ENCODE measurements at places on chromosomes 4 and X. TPM values are rescaled to one million over a fixed set of nuclear protein-coding genes. Genes with fewer than 3 reads are reported as not detected.
A peak's percentile ranks its signal among the peaks of the same experiment; 100 is the strongest.

DNA sequence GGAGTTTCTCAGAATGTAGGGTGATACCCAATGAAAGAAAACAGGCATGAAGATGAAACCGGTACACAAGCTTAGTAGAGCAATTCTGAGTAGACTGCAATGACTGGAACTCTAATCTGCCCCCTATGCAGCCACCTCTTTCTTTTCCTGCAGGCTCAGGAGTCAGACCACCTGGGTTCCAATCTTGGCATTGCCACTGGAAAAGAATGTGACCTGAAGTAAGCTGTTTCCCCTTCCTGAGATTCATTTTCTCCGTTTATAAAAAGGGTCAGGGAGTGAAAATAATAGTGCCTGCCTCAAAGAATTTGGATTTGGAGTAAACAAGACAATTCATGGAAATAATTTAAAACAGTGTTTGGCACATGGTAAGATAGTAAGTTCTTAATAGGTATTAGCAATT, 1464.0 kb downstream of the PCDH7 start:
- no peak for DNase-seq

DNA sequence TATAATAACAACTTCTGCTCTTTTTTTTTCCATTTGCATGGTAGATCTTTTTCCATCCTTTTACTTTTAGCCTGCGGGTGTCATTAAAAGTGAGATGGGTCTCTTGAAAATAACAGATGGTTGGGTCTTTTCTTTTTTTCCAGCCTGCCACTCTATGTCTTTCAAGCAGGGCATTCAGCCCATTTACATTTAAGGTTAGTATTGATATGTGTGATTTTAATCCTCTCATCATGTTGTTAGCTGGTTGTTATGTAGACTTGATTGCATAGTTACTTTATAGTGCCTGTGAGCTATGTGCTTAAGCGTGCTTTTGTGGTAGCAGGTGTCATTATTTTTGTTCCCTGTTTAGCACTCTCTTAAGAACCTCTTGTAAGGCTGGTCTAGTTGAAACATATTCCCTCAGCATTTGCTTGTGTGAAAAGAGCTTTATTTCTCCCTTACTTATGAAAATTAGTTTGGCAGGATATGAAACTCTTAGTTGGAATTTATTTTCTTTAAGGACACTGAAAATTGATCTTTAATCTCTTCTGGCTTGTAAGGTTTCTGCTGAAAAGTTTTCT, 326.1 kb downstream of the SH3BGRL start:
- no peak for DNase-seq

GRCh38 chr4:5999356-5999755, 18.9 kb downstream of the C4orf50 start:
- no peak for DNase-seq

DNA sequence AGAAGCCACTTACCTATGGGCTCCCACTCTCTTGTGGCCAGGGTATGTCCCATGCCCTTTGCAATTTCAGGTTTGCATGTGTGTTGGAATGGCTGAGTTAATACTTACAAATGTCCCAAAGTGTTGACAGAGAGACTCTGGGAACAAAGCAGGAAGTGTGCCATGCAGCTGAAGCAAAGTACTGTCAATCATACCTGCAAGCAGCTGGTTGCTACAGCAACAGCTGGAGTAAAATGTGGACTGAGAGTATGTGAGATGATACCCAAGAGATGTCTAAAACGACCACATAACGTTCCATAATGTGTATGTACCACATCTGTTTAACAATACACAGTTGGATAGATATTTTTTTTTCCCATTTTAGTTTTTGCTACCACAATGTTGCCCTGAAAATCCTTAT, 82.8 kb upstream of the CAMK2D start:
- DNase-seq = no peak

GRCh38 chr4:813900-814299, 12.0 kb downstream of the CPLX1 start:
- DNase-seq = no peak

- no peak for DNase-seq
Measured at GRCh38 chrX:121405826-121406225, 358.4 kb downstream of the GLUD2 start.

GRCh38 chr4:25697516-25697915, 41.9 kb downstream of the SLC34A2 start:
- DNase-seq = no peak

DNA sequence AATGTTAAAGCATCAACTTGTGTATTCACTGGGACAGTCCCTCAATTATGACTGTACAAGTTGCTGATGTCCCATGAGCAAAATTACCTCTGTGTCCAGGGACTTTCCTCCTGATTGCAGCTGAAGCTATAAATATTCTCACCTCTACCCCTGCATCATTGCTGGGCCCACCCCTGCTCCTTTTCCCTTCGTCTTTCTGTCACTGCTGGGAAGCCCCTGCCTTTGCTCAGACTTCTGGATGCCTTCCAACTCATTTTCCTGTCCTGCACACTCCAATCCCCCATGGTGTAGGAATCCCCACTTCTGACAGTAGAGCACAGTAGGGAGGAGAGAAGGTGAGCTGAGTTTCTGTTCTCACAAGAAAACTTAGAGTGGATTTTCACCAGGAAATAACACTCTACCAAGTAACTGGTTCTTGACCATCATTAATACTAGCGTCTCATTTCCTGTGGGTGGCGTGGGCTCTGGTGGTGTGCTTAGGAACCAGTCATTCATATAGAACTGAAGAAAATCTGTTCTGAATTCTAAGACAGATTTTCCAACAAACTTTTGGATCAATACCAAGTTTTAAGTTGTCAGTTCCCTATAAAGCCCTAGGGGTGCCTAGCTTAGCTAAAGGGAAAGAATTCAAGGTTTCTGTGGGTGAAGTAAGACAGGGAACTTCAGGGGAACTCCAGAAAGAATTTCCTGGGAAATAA, 136.2 kb upstream of the MED14 start:
- peak; percentile 37 for DNase-seq

DNA sequence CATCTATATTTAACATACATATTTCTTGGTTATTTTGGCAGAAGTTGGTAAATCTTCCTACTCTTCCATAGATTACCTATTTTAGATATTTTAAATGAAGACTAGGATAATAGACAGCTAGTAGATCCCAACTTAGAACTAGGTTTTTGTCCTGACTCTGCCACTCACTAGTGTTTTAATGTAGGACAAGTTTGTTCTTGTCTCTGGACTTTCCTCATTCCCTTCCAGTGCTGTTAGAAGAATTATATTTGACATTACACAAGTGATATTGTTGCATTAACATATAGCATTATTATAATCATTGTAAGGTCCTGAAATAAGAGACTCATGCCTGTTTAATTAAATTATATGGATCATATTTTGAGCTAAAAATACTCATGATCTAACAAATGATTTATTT, 24.1 kb upstream of the ALB start:
- DNase-seq = no peak

DNA sequence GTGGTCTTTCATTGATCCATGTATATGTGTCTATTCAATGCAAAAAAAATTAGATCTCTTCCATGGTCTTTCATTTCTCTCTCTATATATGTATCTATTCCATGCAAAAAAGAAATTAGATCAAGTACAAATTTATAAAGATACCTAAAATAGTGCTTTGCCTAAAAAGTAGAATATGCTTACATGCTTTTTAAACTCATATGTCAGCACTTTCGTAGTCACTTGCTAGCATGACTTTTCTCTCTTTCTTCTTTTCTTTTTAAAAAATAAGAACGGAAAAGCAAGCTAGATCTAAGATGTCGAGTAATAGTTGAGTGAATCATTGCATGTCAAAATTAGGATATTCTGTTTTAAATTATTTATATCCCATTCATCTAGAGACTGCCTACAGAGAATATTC, 50.9 kb downstream of the PKD2 start:
- DNase-seq = no peak

HTR2C gene
- total RNA-seq = not detected

PDGFC gene
- total RNA-seq = 90.7 TPM

DRP2 gene
- 6.9 TPM for total RNA-seq

FAM114A1 gene
- 507 TPM for total RNA-seq
